ENCODE measurements at places on chromosomes 3 and 15.

DNA sequence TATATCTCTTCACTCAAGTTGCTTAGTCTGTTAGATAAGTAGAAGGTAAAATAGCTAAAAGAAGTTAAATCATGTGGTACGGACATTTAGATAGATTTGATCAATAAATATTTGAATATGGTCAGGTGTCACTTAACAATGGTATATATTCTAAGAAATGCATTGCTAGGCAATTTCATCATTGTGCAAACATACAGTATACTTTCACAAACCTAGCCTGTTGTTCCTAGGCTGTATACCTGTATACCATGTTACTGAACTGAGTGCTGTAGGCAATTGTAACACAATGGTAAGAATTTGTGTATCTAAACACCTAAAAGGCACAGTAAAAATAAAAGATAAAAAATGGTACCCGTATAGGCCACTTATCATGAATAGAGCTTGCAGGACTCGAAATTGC lies 112.8 kb upstream of the CGNL1 start:
- no peak for DNase-seq

DNA sequence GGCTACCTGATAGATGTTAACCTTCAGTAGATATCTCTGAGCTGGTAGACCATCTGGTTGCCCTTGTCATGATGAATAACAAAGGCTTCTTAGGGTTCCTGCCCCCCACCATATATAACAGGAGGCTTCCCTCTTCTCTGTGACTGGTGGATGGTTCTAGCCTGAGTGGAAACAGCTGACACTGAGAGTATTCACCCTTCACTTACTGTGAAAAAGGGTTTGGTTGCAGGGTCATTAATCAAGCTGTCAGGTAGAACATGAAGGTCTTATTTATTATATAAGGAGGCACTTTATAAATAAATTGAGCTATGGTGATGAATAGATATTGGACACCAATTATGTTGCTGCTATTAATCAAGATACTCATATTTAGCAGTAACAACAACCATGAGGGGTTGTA lies 58.6 kb downstream of the CACNA2D3 start:
- DNase-seq: no peak

DNA sequence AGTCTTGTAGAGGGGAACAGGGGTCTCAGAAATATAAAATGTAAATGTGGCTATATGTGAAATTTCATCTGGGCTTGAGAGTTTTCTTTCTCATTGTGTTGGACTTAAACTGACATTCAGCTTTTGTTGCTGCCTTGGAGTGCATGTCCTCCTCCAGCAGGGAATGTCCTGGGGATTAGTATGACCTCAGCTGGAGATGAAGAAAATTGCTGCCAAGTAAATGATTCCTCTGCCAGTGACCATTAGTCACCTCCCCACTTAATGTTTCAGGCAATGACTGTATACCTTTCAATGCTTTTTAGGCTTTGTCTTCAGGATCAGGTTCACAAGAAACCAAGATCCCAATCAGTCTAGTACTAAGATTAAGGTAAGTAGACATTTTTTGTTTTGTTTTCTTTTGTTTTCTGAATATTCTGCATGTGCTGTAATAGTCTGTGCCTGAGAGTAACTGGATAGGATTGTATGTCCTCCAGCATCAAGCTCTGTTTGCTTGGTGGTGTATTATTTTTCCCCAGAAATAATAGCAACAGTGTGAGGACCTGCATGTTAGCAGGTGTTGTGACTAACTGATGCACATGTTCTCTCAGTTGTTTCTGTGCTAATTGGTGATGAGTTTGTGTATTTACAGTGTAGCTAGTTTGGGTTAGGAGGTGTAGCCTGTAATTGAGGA lies 18.1 kb upstream of the SLC22A13 start:
- peak; percentile 81 for DNase-seq

DNA sequence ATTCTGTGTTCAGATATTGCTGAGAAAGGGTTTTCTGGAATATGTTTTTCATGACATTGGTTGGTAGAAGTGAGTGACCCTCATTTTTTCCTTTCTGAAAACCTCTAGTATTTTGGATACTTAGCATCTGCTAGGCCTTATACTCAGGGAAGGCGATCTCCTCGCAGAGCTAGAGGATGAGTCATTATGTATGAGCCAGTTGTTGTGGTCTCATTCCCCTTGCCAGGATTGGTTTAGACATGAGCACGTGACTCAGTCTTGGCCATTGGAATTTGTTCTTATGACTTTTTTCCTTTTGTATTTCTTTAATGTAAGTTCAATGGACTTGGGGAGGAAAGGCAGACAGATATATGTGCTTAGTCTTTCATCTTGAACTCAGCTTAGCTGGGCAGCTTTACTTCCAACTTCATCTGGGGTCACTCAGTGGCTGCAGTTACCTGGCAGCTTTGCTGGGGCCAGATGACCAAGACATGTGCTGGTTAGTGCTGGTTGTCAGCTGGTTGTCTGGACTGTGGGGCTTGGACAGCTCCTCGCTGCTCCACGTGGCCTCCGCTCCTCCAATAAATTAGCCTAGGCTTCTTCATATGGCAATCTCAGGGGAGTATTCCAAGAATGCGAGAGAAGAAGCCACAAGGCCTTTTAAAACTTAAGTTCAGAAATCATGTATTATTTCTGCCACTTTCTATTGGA lies 207.5 kb downstream of the IL20RB start:
- DNase-seq: peak; percentile 10

- no peak for DNase-seq
Observed at GRCh38 chr15:77507911-77508310, 87.2 kb downstream of the HMG20A start.

DNA sequence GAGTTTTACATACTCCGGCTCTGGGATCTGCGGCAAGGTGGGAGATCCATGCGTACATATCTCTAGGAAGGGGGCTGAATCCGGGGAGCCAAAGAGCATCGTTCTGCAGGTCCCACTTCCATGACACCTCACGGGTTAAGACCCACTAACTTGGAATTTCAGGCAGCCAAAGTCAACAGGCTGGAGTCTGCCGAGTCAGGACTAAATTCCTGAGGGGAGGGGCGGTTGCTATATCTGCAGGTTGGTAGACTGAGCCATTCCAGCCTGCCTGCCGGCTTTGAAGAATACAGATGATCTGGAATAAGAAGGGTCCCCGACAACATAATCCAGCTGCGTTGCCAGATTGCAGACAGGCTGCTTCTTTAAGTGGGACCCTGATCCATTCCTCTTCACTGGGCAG lies 65.4 kb upstream of the PEX5L start:
- DNase-seq: no peak

DNA sequence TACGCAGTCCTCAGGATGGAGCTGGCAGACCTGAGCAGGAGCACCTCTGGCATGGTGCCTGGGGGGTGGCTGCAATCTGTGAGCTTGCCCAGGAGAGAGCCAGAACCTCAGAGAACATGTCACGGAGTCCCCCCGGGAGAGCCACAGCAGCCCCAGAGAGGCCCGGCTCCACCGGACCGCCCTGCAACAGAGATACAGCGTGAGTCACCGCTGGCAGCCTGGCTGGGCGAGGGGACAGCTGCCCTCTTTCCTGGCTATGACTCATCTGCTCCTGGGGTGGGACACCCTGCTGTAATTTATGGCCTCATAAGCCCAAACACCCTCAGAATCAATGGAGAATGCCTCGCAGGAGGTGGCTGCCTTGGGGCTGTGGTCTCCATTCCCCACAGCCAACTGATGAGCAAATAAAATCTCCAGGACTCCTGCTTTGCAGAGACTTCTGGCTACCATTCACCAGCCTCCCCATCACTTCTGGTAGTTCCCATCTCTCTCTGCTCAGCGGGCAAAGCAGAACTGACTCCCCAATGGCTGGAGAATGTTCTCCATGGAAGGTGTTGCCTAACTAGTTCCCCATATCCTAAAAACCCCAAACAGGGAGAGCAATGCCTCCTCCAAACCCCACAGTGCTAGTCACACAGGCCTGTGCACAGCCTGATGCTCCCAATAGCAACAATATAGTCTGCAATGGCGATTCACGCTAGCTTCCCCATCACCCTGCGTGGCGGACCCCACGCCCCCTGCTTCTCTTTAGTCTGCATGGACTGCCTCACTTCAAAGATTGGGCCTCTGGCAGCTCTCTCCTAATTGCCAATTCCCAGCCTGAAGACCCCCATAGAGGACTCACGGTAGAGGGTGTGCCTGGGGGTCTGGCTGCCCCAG lies 21.6 kb downstream of the ACSBG1 start:
- DNase-seq: peak; percentile 4

DNA sequence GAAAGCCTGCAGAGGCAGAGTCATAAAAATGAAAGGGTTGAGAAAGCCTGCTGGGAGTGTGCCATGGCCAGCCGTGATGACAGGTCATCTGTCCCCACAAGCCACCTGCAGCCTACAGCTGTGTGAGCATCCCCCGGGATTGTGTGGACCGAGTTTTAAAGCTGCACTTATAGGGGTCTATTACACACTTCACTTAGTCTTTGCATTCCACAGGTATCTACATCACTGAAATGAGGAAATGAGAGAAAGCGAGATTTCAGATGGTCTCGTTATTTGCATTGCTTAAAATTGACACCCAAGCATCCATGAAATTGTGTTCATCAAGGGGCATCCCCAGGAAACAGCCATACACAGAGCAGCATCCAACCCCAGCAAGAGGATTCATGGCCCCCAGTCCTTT lies 137.6 kb upstream of the TRIM42 start:
- no peak for DNase-seq
